ENCODE measurements at places on chromosomes 16 and 17.

- no peaks in the 10 kb centered on the region for H3K27me3 ChIP-seq
- no peak overlapping the region for H3K27ac ChIP-seq
- DNase-seq: no peak
- H3K36me3 ChIP-seq: no peaks in the 10 kb centered on the region
Measured at GRCh38 chr16:59021751-59022150, 287.6 kb upstream of the GOT2 start.

GRCh38 chr16:70800781-70801480 is at the start of gene VAC14:
Gene VAC14, minus strand, starts transcription at chr16:70801158. Its CDS starts 258 bp downstream, at chr16:70800900.
- H3K4me3 ChIP-seq: peak within 1 kb of the TSS; percentile 95
- H3K27ac ChIP-seq: peak within 1 kb of the TSS; percentile 91
- peaks cover 5% of the 10 kb centered on the region for H3K27me3 ChIP-seq

DNA sequence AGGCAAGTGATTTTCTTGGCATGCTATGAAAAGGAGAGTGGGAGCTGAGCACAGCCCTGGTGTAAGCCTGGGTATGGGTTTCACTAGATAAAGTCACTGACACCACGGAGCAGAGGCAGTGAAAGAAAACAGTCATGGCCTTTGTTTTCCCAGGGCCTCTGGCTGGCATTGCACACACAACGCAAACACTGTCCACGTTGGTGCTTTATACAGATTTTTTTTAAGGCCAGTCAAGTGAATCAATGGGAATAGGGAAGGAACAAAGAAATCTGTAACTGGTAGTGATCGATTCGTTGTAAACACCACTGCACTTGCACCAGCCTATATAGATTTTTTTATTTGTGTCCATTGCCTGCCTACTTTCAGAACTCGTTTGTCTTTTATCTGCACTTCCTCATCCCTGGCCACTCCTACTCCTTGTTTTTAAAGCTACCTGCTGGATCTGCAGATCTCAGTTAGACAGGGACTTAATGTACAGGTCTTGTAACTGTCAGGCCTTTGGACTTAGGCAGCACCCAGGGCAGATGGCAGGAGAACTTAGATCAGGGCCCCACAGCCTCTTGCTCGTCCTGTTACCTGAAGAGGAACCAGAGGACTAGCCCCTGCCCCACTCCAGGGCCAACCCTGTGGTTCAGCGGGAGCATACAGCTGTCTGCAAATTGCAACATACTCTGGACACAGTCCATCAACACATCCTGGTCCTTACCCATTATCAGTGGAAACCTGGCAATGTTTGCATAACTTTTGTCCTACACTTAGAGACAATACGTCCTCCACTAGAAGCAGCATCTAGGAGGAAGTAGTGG is 10.6 kb upstream of the TMIGD1 start:
- H3K27ac ChIP-seq: no peak overlapping the region
- no peaks in the 10 kb centered on the region for H3K27me3 ChIP-seq
- no peak overlapping the region for H3K4me3 ChIP-seq
- H3K4me1 ChIP-seq: peaks cover 25% of the 10 kb centered on the region
- no peak for DNase-seq

- no peaks in the 10 kb centered on the region for H3K36me3 ChIP-seq
- no peak overlapping the region for H3K4me3 ChIP-seq
Measured at GRCh38 chr16:58497468-58497867, 2.5 kb upstream of the NDRG4 start.

DNA sequence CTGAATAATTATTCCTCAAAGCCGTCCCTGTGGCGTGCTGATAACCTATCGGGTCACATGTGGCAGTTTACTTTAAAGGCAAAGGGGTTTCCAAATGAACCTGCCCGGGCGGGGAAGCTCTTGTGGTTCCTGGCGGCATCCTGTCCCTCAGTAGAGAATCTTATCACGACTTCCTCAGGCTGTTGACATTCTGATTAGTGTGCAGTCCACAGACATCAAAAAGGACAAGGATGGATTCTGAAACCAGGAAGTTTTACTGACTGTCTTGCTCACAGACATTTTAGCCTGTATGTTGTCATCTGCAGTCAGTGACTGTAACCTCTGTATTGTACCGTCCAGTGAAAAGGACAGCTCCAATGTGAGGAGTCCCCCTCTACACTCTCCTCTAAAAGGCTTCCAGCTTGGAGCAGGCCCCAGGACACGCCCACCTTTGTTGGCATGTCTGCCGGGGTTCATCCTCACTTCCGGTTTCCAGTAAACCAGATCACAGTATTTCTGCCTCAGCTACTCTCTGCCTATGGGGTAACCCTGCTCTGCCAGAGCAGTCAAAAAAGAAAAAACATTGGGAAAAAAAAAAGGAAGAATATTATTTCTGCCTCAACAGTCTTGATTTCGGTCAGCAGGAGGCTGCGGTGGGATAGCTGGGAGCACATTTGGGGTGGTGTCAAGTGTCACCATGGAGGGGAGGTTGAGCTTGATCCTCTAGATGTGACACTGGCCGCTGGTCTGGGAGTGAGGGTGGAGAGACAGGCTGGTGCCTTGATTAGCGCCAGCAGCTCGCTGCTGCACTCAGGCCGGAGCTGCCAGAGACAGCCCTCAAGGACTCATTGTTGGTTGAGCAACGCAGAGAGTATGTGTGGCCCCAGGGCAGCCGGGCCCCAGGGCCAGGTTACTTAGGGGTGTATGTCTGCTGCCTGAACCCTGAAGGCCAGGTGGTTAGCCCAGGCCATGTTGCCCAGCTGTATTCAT is 89.0 kb upstream of the DNAH17 start:
- H3K27me3 ChIP-seq: no peaks in the 10 kb centered on the region
- H3K27ac ChIP-seq: peak overlapping the region; percentile 87
- peaks cover 21% of the 10 kb centered on the region for H3K4me1 ChIP-seq
- H3K36me3 ChIP-seq: peaks cover 4% of the 10 kb centered on the region
- H3K4me3 ChIP-seq: peak overlapping the region; percentile 40

DNA sequence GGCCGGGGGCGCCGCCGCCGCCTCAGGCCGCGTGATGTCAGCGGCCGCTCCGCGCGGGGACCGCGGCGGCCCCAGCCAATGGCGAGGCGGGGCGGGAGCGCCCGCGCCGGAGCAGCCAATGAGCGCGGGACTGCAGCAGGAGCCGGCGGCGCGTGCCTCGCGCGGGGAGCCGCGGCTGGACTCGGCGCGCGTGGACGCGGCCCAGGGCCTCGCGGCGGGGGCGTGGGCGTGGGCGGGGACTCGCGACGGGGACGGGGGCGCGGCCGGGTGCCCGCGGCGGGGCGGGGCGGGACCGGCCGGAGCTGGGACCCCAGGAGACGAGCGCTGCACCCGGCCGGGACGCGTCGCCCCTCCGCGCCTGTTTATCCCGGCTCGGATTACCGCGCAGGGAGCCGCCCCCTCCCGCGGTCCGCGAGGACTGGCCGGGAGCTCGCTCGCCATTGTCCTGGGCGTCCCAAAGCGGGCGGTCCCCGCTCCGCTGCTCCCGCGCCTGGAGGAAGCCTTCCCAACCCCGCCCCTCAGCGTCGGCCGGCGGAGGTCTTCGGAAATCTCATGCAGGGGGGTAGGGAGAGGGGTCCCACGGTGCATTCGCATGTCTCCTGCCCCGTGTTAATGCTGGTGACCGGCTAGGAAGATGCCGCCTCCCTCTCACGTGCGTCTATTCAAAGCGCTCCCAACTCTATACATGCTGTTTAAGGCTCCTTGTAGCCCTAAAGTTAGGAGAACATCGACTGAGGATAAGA is at the start of gene RNF157:
Gene RNF157 (minus strand): TSS at position 33 of the 743 bp plus-strand sequence. CDS start 253 bp downstream, outside the sequence.
- peaks cover 18% of the 10 kb centered on the region for H3K36me3 ChIP-seq
- peaks cover 52% of the 10 kb centered on the region for H3K4me1 ChIP-seq
- H3K4me3 ChIP-seq: peak within 1 kb of the TSS; percentile 86
- peak; percentile 74 for DNase-seq
- H3K27me3 ChIP-seq: no peaks in the 10 kb centered on the region

- DNase-seq: no peak
- H3K4me1 ChIP-seq: no peaks in the 10 kb centered on the region
- H3K27ac ChIP-seq: no peak overlapping the region
- H3K36me3 ChIP-seq: peaks cover 46% of the 10 kb centered on the region
- no peak overlapping the region for H3K4me3 ChIP-seq
Measured at GRCh38 chr16:19705146-19705501, 12.9 kb downstream of the KNOP1 start.

GRCh38 chr16:4316864-4317531 is 1.1 kb downstream of the GLIS2 start:
- peaks cover 11% of the 10 kb centered on the region for H3K4me1 ChIP-seq
- no peak overlapping the region for H3K27ac ChIP-seq
- H3K4me3 ChIP-seq: no peak overlapping the region
- peaks cover 33% of the 10 kb centered on the region for H3K27me3 ChIP-seq
- H3K36me3 ChIP-seq: no peaks in the 10 kb centered on the region

DNA sequence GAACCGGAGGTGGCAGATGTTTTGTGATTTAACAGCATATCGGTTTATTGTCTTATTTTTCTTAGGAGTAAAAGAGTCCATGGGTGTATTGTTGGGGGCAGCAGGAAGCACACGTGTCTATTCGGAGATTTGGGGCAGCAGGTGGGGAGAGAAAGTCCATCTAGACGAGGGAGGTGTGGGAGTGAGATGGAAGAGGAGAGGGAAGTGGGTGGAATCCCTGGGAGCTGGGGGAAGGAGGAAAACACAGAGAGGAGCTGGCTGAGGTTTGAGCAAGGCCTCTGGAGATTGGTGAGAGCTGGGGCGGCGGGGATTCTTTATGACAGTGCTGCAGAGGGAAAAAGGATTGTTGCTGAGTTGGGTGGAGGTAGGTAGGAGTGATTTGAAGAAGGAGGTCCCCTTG is 72.1 kb downstream of the PRKCB start:
- no peak overlapping the region for H3K27ac ChIP-seq
- H3K4me1 ChIP-seq: peaks cover 51% of the 10 kb centered on the region
- no peaks in the 10 kb centered on the region for H3K27me3 ChIP-seq
- DNase-seq: no peak
- no peak overlapping the region for H3K4me3 ChIP-seq

GRCh38 chr16:27453494-27453825 is 51.5 kb downstream of the IL21R start:
- H3K36me3 ChIP-seq: peaks cover 57% of the 10 kb centered on the region
- H3K4me1 ChIP-seq: peaks cover 85% of the 10 kb centered on the region
- H3K27ac ChIP-seq: peak overlapping the region; percentile 96

- peak overlapping the region; percentile 76 for H3K27ac ChIP-seq
- H3K27me3 ChIP-seq: no peaks in the 10 kb centered on the region
Measured at GRCh38 chr17:78717431-78717980, 64.6 kb downstream of the CYTH1 start.

GRCh38 chr16:30127993-30128392 is 5.0 kb upstream of the MAPK3 start:
- no peak overlapping the region for H3K27ac ChIP-seq
- no peak for DNase-seq
- H3K27me3 ChIP-seq: no peaks in the 10 kb centered on the region
- H3K36me3 ChIP-seq: peaks cover 6% of the 10 kb centered on the region

- H3K4me1 ChIP-seq: no peaks in the 10 kb centered on the region
- H3K36me3 ChIP-seq: no peaks in the 10 kb centered on the region
- H3K27me3 ChIP-seq: no peaks in the 10 kb centered on the region
- H3K4me3 ChIP-seq: no peak overlapping the region
Measured at GRCh38 chr16:77043076-77043475, 147.9 kb upstream of the MON1B start.

GRCh38 chr17:79125503-79125902 is 50.9 kb downstream of the ENGASE start:
- no peak for DNase-seq
- H3K4me1 ChIP-seq: no peaks in the 10 kb centered on the region
- H3K27me3 ChIP-seq: peaks cover 15% of the 10 kb centered on the region
- no peaks in the 10 kb centered on the region for H3K36me3 ChIP-seq

DNA sequence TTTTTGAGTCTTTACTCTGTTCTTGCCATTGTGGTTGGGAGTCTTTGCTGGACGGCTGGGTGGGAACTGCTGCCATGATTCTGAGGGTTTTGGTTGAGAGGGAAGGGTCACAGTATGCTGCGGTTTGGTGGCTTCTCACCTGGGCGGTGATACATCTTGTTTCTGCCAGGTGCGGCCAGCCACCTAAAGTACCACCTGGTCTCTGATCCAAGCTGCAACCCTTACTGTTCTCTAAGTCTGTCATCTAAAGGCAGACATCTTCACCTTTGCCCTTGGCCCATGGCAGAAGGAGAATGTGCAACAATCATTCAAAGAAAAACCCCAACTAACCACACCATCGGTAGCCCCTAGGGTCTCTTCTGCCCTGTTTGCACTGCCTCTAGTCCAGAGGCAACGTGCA is 19.6 kb upstream of the MPO start:
- H3K4me1 ChIP-seq: peaks cover 4% of the 10 kb centered on the region
- no peak overlapping the region for H3K4me3 ChIP-seq
- no peak overlapping the region for H3K27ac ChIP-seq
- DNase-seq: no peak
- H3K36me3 ChIP-seq: peaks cover 5% of the 10 kb centered on the region
- H3K27me3 ChIP-seq: no peaks in the 10 kb centered on the region

DNA sequence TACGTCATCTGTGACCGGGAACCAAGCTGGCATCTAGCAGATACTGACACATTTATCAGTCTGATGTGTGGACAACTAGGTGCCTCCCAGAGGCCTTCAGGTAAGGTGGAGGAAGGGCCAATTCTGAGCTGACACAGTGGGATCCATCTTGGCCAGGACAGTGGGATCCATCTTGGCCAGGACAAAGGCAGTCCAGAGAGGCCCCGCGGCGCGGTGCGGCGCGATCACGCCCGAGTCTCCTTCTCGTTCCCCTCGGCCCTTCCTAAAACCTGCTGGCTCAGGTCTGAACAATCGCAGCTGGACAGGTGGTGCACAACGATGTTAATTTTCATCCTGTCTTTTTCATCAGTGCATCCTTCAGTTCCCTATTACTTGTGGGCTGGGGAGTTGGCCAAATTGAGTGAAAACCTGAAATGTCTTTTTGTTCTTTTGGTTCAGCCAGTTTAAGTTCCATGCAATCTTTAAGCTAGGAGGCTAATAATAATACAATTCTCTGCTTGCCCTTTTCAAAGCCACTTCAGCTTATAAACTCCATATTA is 486 bp upstream of the WSB1 start:
- peak overlapping the region; percentile 92 for H3K4me3 ChIP-seq
- H3K27ac ChIP-seq: peak overlapping the region; percentile 99
- H3K27me3 ChIP-seq: no peaks in the 10 kb centered on the region
- peaks cover 29% of the 10 kb centered on the region for H3K4me1 ChIP-seq

DNA sequence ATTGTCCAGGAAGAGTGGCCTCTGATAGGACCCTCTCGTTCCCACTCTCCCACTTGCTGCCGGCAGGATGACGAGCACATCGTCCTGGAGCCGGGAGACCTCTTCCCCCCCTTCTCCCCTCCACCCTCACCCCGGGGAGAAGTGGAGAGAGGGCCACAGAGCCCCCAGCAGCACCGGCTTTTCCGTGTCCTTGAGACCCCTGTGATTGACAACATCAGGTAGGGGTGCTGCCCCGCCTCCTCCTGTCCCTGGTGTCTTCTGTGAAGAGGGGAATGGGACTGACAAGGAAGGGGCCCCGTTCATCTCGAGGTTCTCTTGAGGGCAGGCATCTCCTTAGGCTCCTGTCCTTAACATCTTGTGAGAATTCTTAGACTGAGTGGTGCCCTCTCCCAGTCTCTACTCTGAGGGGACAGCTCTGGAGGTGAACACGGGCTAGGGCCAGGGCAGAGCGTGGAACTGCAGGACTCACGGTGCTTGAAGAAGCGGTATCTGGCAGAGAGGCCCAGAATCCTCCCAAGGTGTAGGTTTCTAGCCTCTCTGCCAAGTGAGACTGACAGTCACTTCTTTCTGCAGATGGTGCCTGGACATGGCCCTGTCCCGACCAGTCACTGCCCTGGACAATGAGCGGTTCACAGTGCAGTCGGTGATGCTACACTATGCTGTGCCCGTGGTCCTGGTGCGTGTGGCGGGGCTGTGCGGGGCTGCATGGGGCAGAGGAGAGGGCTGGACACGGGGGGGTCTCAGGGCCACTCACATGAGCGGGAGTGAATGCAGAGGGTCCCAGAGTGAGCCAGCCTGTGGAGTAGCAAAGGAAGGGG is 26.4 kb downstream of the CASKIN2 start:
- no peaks in the 10 kb centered on the region for H3K27me3 ChIP-seq
- H3K36me3 ChIP-seq: peaks cover 6% of the 10 kb centered on the region
- H3K4me1 ChIP-seq: peaks cover 18% of the 10 kb centered on the region
